ENCODE measurements at places on chromosomes 12 and 14.
A peak's percentile ranks its signal among the peaks of the same experiment; 100 is the strongest.

GRCh38 chr14:69711881-69712560 is 54.9 kb upstream of the SRSF5 start:
- DNase-seq: no peak

DNA sequence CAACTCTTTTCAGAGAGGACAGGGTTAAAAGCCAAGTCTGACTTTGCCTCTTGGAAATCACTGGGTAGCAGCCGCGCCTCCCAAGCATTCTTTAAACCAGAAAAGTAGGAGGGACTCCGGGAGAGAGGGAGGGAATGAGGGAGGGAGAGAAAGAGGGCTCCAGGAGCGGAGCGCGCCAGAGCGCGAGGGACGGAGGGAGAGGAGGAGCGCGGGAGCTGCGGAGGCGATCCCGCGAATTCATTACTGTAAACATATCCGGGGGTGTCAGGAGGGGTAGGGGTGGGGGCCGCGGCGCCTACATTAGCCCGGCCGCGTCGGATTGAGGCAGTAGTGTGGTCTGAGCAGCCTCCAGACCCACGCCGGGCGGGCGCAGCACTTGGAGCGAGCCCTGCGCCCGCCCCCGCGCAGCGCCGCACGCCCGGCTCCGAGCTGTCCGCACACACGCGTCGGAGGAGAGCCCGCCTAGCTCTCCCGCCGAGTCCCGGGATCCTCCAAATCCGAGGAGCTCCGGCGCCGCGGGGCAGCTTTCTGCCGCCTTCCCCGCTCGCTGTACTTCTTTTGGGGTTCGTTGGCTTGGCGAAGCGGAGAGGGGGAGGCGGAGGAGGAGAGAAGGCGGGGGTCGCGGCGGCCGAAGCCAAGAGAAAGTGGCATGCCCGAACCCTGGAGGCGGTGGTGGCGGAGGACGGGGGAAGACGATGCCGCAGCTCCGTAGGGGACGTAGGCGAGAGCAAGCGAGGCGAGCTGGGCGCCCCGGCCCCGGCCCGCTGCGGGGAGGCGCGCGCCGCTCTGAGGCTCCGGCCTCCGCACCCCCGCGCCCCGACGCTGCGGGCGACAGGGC is 3.3 kb downstream of the FLRT2 start:
- no peak for DNase-seq

- DNase-seq: peak; percentile 18
Measured at GRCh38 chr14:35808076-35808637, 938 bp downstream of the RALGAPA1 start.

- DNase-seq: no peak
Measured at GRCh38 chr12:88501972-88502938, 78.0 kb downstream of the KITLG start.

DNA sequence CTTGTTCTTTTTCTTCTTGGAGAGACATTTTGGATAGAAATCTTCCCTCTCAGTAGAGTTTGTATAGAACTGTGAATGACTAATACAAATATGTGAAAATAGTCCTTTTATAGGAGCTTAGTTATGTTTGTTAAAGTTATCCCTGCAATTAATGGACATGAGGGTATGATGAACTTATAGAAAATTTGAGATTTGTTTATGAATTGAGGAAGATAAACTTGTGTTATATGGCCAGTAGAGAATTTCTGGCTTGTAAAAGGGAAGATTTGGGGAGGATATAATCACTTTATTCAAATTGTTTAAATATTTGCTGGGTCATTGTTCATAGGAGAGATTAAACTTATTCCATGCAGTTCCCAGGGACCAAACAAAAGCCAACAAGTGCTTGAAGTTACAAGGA is 119.6 kb downstream of the DAAM1 start:
- DNase-seq: no peak

DNA sequence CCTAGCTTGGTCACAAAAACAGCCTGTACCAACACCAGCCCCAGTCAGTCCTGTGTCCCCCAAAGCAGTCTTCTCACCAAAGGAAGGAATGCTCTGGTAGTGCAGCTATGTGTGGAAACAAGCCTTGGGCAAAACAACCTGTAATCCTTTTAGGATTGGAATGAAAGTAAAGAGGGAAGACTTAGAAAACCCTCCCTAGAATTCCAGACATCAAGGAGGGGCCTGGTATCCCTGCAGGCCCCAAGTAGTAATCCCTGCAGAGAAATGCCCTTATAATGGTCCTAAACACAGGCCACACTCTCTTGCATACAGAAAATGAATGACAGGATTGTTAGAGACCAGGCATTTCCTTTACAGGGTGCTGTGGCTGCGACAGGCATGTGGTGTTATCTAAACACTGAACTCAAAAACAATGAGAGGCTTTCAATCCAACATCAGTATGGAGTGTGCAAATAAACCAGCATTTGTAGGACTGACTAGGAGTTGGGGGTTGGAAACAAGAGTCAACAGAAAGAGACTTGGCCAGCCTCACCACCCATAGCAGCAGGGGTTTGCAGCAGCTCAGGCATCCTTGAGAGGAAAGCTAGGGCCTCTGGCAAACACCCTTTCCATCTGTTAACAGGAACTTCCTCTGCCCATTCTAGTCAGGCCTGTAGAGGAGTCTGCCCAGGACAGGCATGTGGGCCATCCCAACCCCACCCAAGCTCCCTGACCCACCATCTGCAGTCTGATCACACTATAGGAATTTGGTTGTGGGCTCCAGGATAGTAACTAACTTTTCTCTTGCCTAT is 59.1 kb downstream of the DCAF5 start:
- no peak for DNase-seq

GRCh38 chr12:42128327-42128726 is 16.3 kb downstream of the GXYLT1 start:
- no peak for DNase-seq

- no peak for DNase-seq
Measured at GRCh38 chr14:28220391-28220790, 546.2 kb upstream of the FOXG1 start.

DNA sequence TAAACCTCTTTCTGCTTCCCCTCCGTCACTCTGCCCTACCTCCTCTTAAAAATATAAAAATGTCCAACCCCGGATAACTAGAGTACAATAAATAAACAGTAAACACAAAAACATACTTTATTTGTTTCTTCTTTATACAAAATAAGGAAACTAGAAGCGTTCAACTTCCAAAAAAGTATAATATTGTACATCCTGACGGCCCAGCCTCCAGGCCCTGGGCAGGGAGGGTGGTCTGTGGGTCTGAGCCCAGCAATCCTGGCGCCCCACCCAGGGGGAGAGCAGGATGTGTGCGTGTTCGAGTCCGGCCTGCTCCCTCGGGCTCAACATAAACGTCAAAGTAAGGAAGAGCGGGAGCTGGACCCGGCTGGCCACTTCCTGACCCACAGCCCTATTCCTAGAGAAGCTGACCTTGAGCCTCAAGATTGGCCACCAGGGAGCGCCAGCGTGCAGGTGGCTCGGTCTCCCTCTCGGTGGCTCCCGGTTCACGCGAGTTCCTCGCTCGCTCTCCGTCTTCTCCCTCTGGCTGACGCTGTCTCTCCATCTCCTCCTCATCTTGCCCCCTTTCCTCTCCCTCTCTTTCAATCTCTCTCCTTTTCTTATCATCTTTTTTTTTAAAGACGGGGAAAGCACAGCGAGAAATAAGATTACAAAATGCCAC is 9.4 kb downstream of the LHX5 start:
- peak; percentile 74 for DNase-seq
